ENCODE measurements at places on chromosomes 7 and 10.

GRCh38 chr10:65964205-65964604 lies 961.6 kb upstream of the LRRTM3 start:
- H3K27ac ChIP-seq = no peak overlapping the region
- H3K36me3 ChIP-seq = no peaks in the 10 kb centered on the region
- H3K4me3 ChIP-seq = no peak overlapping the region
- no peaks in the 10 kb centered on the region for H3K4me1 ChIP-seq
- no peak for DNase-seq

DNA sequence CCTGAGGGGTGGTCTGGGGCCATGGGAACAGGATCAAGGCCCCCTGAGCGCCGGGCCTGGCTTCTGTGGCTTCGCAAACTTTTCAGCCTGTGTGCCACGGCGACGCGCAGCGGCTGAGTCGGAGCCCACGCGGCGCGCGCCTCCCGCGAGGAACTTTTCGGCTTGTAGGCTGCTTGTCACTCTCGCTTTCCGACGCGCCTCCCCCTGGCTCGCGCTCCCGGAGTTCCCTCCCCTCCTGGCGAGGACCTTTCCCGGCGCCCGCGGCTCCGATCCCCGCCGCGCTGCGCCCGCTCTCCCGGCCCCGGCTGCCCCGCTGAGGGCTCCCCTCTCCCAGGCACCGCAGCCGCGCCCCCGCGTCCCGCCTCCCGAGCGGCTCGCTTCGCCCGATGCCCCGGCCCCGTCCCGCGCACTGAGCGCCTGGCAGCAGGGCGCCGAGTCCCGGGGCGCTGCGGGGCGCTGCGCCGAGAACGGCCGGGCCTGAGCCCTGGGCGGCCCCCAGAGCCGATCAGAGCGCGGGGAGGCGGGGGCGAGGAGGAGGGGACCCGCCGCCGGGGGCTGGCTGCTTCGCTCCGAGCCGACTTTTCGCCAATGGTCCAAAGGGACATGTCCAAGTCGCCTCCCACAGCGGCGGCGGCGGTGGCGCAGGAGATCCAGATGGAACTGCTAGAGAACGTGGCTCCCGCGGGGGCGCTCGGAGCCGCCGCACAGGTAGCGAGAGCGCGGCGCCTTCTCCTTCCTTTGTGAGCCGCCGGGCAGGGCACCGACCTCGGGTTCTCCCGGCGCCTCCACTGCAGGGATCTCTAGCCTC lies at the start of gene CACNB2:
Gene CACNB2, plus strand, starts transcription at position 276 of the 808 bp plus-strand sequence.
- peaks cover 32% of the 10 kb centered on the region for H3K27me3 ChIP-seq
- no peaks in the 10 kb centered on the region for H3K36me3 ChIP-seq
- DNase-seq = peak; percentile 70
- H3K4me1 ChIP-seq = peaks cover 28% of the 10 kb centered on the region

- H3K27ac ChIP-seq = no peak overlapping the region
- no peaks in the 10 kb centered on the region for H3K27me3 ChIP-seq
- DNase-seq = no peak
- no peaks in the 10 kb centered on the region for H3K4me1 ChIP-seq
Measured at GRCh38 chr10:33621101-33621500, 286.6 kb upstream of the NRP1 start.

DNA sequence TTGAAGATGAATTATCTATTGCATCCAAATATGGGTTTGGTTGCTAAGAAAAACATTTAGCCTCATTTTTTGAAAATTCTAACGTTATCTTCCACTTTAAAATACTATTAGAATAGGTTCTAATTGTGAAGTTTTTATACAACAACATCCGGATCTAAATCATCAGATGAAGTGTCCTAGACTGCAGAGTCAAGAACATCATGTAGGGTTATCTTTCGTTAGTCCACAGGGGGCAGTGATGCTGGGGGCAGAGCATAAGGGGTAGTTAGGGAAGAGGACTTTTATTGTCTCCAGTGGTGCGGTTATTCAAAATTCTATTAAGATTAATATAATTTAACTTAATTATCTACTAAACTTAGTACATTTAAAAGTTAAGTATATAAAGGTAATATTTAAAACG lies 990.6 kb upstream of the PHF14 start:
- H3K4me1 ChIP-seq = no peaks in the 10 kb centered on the region
- no peak for DNase-seq
- no peaks in the 10 kb centered on the region for H3K27me3 ChIP-seq
- no peak overlapping the region for H3K4me3 ChIP-seq
- H3K27ac ChIP-seq = no peak overlapping the region

DNA sequence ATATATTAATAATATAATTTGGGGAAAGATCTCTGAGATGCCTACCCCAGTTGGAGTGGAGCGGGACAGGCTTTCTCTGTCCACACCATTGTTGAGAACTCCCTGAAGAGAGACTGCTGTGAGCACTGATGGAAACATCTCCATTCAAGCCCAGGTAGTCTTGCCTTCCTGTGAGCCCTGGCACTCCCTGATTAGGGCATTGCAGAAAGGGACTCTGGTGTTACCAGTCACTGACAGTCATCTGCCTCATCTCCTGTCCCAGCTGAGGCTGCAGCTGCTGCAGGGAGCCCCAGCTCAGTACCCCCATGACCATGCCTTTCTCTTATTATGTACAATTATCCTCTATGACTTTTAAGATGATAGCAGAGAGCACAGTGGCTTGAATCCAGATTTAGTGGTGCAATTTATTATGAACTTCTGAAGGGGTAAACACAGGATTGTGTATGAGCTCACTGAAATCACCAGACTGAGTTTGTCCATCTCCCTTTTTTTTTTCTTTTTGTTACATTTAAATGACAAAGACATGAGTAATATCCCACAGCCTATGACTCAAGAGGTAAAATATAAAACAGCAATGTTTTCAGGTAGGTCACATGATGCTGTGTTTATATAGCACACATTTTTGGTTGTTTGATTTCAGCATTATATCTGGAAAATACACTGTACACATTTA lies 236.9 kb downstream of the SLC25A13 start:
- no peak overlapping the region for H3K4me3 ChIP-seq
- H3K27me3 ChIP-seq = no peaks in the 10 kb centered on the region
- no peak overlapping the region for H3K27ac ChIP-seq
- no peaks in the 10 kb centered on the region for H3K4me1 ChIP-seq
- no peaks in the 10 kb centered on the region for H3K36me3 ChIP-seq

GRCh38 chr10:51892965-51893658 lies 193.7 kb upstream of the CSTF2T start:
- H3K4me1 ChIP-seq = peaks cover 40% of the 10 kb centered on the region
- peak overlapping the region; percentile 10 for H3K27ac ChIP-seq
- no peak overlapping the region for H3K4me3 ChIP-seq

DNA sequence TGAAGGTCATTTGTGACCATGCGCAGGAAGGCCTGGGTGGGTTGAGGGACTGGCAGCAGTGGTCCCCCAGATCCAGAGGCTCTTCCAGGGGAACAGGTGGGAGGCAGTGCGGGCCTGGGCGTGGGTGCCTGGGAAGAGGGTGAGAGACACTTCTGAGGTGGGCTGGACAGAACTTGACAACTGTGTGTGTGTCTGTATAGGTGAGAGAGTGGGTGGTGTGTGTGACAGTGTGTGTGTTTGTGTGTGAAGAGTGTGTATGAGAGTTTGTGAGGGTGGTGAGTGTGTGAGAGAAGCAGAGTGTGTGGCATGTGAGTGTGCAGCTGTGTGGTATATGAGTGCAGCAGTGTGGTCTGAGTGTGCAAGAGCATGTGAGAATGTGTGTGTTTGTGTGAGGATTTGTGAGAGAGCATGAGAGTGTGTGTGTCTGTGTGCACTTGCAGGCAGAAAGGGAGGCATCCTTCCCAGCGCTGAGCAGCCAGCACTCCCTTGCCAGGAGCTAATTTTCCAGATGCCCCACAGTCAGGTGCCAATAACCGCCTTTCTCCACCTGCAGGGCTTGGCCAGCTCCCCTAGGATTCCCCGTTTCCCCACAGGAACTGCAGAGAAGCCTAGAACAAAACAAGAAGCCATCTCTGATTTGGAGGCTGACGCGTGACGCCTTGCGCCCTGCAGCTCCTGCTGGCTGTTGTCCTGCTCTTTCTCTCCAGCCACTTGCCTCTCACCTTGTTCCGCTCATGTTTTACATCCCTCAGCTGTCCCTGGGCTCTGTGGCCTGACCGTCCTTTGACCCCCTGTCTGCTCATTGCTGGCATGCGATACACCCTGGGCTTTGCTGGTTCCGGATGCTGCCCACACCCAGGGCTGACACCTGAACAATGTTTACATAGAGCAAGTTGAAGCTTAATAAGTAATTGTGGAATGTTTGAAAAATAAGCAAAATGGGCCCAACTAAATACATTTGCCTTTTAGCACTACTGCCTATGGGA lies 88.0 kb downstream of the TMEM178B start:
- H3K27me3 ChIP-seq = no peaks in the 10 kb centered on the region
- H3K36me3 ChIP-seq = no peaks in the 10 kb centered on the region
- DNase-seq = no peak
- no peaks in the 10 kb centered on the region for H3K4me1 ChIP-seq

All from left ventricle myocardium inferior (tissue), 1 donor.